ENCODE measurements at places on chromosomes 7 and 10.

DNA sequence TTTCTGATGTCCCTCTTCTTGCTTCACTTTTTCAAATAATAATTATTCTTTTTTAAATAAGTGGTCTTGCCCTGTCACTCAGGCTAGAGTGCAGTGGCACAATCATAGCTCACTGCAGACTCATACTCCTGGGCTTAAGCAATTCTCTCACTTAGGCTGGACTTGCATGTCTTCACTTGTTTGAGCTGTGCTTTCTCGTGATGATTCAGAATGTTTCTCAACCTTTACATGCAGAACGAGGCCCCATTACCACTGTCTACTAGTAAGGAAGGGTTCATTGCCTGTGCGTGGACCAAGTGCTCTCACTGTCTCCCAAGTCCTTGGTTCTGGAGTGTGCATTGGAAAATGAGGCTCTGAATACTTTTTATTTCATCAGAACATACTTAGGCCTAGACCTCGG is 468.6 kb upstream of the COBL start:
- DNase-seq, result no peak

DNA sequence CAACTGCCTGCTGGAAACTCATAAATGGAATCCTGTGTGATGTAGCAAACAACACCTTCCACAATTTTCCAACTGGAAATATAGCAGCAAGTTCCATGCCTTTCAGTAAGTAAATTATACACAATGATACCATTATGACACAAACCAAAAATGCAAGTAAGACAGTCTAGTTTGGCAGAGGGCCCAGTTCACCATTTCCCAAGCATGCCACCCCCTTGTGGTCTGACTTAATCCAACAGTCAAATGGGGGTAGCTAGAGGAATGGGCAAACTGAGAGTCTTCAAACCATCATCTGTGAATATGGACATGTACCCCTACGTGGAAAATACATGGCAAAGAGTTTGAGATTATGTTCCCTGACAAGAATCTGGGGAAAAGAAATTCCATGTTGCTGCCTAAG is 137.6 kb upstream of the VWC2 start:
- no peak for DNase-seq

- DNase-seq, result no peak
Measured at GRCh38 chr7:150402671-150403321, 23.7 kb downstream of the ZNF775 start.

DNA sequence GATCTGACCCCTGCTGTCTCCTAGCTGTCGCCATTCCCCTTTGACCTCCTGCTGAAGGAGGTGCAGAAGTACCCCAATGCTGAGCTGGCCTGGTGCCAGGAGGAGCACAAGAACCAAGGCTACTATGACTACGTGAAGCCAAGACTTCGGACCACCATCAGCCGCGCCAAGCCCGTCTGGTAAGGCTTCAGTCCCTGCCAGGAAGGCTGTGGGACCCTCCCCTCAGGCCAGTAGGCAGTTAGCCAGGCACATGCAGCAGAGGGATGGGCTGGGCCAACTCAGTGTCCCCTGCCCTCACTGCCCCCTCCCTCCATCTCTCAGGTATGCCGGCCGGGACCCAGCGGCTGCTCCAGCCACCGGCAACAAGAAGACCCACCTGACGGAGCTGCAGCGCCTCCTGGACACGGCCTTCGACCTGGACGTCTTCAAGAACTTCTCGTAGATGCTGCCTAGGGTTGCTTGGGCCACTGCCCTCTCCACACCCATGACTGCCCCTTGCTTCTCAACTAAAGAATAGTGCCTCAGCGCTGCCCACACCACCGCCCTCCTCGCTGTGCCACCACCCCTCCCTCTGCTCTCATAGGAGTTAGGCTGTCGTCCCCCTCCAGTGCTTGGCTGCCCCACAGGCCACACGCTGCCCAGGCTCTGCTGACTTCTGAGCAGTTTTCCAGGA is 41.0 kb upstream of the ZMIZ2 start:
- no peak for DNase-seq

- no peak for DNase-seq
Measured at GRCh38 chr7:108454674-108455550, 1.3 kb downstream of the NRCAM start.

- DNase-seq, result no peak
Measured at GRCh38 chr10:63247771-63248170, 114.6 kb downstream of the NRBF2 start.

DNA sequence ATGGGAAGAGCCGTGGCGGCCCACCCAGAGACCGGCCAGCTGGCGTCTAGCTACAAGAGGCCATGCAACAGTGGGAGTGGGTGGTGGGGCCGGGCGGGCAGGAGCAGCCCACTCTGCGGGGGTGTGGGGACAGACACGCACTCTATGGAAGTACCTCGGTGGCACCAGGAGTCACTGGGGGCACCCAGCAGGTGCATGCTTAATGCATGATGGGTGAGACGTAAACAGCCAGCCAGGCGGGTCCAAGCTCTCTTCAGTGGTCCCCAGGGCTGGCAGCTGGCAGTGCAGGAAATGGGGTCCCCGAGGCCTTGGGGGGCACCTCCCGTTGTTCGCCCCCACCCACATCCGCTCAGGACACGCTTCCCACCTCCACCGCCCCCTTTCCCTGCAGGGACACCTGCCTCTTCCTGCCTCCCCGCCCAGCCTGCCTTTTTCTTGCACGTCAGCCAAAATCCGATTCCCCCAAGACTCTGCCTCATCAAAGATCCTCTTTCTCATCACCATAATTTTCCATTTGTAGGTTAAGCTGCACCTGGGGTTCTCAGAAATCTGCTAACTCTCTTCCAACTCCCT is 22.6 kb upstream of the PSMG3 start:
- no peak for DNase-seq

DNA sequence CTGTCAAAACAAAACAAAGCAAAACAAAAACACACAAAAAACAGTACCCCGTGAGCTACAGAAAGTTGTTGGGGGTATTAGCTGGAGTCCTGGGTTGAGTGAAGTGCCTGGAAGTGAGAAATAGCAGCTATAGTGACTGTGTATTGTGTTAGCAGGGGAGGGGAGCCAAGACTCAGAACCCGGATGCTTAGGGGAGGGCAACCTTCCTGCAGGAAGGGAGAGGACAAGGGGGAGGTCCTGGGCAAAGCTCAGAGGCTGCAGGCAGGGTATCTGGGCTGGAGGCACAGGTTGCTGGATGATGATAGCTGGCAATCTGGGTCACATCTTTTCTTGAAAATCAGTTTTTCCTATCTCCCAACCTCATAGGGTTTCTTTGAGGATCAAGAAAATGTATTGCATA is 75.8 kb upstream of the PARD3 start:
- DNase-seq, result no peak

GRCh38 chr7:85186083-85186520 is 754 bp downstream of the SEMA3D start:
- DNase-seq, result no peak

GRCh38 chr7:101729241-101729883 is 88.1 kb upstream of the CUX1 start:
- DNase-seq, result no peak

DNA sequence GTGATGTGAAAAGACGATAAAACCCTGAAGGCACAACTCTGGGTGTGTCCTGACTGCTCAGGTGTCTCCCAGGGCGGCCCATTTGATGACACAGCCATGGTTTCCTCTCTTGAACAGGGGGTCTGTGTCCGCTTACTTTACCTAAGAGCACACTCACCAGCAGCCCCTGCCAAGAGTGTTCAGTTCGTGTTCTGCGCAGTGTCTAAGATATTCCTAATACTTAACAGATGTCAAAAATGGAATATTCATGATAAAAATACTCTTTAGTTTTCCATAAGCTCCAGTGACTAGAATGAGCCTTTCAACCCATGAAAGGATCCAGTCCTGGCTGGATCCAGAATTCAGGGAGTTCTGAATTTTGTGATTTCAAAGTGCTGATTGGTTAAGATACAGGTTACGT is 492.4 kb downstream of the TNS3 start:
- DNase-seq, result no peak

- no peak for DNase-seq
Measured at GRCh38 chr10:91201213-91201996, 19.1 kb upstream of the PCGF5 start.

DNA sequence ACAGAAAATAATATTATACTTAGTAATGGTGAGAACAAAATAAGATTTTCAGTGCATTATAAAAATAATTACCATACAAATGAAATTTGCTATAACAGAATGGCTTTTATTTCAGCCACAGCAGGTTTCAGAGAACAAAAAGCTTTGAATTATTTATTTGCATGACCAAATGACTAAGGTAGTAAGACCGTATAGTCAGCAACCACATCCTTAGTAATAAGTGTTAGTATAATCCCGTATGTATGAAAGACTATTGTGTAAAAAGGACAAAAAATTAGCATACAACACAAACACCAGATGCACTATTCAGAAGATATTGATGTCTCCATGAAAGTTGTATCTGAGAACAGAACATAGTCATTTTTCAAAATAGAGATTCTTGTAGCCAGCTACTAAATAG is 12.2 kb downstream of the PDZD8 start:
- DNase-seq, result no peak

DNA sequence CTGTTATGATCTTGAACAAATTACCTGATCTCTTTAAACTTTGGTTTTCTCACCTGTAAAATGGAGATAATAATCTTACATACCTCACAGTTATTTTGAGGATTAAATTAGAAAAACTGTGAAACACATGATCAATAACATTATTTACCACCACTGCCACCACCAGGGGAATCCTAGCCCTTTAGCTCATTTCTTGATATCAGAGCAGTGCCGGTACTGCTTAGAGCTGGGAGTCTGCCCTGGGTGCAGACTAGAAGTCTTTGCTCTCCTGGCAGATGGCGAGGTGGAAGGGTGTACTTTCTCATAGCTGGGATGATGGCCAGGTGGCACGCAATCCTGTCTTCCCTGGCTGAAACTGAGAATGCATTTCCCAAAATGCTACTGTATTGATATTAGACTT is 12.7 kb upstream of the EFCAB10 start:
- DNase-seq, result no peak

GRCh38 chr10:306675-307185 is 171.5 kb downstream of the ZMYND11 start:
- no peak for DNase-seq

GRCh38 chr10:107728807-107729206 is 564.3 kb upstream of the SORCS1 start:
- no peak for DNase-seq

DNA sequence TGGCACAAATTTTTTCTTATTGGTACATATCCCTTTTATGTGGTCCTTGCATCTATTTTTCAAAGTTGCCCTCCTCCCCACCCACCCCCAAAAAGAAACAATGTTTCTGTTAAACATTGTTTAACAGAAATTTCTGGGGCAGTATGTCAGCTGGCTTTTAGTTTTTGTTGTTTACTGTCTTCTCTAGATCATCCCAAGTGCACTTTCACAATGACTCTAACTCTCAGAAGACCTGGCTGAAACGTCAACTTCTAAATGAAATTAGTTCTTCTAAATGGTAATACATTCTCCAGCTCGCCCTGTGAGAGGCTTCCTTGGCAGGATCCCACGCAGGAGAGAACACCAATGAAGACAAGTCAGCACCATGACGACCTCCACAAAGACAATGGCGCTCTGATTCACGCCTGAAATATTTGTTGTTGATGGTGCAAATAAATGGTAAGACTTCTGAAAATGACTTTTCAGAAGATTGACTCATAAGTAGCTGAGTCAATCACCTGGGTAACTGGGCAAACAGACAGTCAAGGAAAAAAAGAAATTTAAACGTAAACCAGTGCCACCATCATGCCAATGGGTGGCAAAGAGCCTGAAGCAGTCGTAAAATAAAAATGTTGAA is 293.7 kb downstream of the FZD1 start:
- DNase-seq, result no peak

DNA sequence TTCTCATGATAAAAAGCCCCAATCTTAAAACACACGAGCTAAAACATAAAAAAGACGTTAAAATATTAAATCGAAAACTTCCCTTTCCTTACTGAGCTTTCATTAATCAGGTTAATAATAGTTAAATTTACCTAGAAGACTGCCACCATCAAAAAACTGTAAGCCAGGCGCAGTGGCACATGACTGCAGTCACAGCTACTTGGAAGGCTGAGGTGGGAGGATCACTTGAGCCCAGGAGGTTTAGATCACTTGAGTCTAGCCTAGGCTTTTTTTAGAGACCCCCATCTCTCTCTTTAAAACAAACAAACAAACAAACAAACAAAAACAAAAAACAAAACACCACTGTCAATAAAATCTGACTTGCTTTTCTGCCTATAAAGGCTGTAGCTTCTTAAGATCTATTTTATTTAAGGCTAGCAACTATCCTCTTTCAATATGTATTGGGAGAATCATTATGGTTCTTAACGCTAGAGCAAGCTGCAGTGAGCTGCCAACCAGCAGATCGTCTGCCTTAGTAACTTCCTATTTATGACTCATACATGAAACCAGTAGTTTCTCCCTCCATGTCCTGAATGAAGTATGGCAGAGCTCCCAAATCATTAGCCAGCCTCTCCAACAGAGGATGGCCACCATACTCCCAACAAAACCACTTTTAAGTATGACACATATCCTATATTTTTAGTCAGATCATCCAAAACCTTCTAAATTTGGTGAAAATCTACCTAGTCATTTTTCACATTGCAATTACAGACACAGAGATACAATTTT is 163.7 kb downstream of the SRPK2 start:
- DNase-seq, result no peak

GRCh38 chr7:66198469-66198868 is 6.7 kb upstream of the TPST1 start:
- DNase-seq, result no peak

- DNase-seq, result no peak
Measured at GRCh38 chr10:121899727-121900126, 28.1 kb downstream of the ATE1 start.

DNA sequence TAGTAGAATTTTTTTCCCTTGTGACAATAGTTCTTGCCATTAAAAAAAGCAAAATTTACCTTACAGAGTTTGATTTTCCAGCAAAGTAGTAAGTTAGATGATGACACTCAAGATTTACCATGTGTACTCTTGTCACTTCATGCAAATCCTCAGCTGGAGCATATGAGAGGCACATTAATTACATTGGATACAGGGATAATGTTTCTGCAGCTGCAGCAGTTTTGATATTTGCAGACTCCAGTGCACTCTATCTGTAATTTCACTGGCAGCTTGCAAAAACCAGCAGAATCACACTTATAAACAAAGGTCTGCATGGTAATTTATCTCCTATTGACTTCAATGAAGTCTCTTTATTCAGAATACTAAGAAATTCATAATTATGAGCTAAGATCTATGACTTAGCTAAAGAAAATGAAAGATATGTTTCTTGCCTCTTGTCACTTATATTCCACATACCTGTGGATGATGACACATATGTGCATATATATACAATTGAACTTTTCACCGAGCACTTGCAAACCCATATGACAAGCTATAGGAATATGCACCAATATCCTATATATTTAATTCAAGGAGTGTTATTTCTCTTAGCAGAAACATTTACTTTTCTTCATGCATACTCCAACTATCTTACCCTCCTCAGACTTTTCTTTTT is 530.6 kb downstream of the PHTF2 start:
- DNase-seq, result no peak

All from stimulated activated CD4-positive, alpha-beta T cell treated with anti-CD3 and anti-CD28 coated beads, TNF-alpha, amount 100 ng/mL, for 1 hour (primary cell).